ENCODE measurements at places on chromosomes 4 and X.

DNA sequence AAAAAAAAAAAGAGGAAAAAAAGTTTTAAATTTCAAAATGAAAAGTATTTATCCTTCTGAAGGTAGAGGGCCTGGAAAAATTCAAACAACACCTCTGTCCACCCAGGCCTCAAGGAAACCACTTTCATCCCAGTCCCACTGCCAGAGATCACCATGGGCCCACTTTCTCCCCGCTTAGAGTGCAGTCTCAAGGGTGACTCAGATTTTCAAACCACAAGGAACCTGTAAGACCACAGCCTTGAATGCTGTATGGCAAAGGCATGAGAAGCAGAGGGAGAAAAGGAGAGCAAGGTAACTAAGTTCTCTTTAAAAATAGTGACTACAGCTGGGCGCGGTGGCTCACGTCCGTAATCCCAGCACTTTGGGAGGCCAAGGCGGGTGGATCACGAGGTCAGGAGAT lies 87.9 kb upstream of the PACRGL start:
- DNase-seq = no peak

- DNase-seq = no peak
Measured at GRCh38 chr4:184167576-184167975, 50.1 kb downstream of the ENPP6 start.

- no peak for DNase-seq
Measured at GRCh38 chr4:164081371-164081770, 586.9 kb downstream of the TMA16 start.

DNA sequence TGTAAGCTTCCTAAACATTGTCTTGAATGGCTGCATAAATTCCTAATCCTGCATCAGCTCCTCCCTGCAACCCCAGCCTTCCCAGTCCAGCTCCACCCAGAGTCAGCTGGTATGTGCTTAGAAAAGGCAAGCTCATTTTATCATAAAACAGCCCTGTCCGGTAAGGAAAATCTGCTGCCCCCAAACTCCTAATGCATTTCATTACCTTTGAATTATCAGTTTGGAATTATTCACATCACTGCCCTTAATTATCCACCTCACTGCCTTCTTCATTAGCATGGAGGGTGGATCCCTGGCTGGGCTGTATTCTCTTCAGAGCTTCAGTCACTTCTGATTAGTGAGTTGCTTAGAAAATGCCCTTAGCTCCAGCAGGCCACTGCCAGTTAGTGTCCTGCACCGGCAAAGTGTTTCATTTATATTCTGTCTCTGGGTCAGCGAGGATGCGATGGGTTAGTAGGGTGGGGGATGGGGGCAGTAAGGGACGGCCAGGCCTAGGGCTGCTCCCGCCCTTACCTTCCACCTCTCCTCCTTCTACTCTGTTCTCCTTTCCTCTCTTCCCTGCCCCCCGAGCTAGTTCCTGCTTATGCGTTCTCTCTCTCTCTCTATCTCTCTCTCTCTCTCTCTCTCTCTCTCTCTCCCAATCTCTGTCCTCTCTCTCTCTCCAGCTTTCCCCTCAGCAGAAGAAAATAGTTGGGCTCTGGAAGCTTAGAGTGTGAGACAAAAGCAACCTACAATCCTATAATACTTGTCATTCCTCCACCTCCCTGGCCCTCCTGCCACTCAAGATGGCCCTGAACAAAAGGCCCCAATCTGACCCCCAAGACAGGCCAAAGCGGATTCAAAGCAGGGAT lies 174.8 kb upstream of the KLF3 start:
- no peak for DNase-seq

All from stimulated activated CD8-positive, alpha-beta memory T cell treated with anti-CD3 and anti-CD28 coated beads, Interleukin-15, amount 100 ng/mL, for 24 hours (primary cell).